GM23248 (cell line): ENCODE measurements at places on chromosomes 11 and 22. TPM values are rescaled to one million over a fixed set of nuclear protein-coding genes. Genes with fewer than 3 reads are reported as not detected.

The FBLN1 gene
- total RNA-seq: 107 and 137 TPM in 2 replicates

- no peaks in the 10 kb centered on the region for H3K4me1 ChIP-seq
- DNase-seq: no peak
Measured at GRCh38 chr22:35335936-35336781, 36.5 kb downstream of the TOM1 start.

DNA sequence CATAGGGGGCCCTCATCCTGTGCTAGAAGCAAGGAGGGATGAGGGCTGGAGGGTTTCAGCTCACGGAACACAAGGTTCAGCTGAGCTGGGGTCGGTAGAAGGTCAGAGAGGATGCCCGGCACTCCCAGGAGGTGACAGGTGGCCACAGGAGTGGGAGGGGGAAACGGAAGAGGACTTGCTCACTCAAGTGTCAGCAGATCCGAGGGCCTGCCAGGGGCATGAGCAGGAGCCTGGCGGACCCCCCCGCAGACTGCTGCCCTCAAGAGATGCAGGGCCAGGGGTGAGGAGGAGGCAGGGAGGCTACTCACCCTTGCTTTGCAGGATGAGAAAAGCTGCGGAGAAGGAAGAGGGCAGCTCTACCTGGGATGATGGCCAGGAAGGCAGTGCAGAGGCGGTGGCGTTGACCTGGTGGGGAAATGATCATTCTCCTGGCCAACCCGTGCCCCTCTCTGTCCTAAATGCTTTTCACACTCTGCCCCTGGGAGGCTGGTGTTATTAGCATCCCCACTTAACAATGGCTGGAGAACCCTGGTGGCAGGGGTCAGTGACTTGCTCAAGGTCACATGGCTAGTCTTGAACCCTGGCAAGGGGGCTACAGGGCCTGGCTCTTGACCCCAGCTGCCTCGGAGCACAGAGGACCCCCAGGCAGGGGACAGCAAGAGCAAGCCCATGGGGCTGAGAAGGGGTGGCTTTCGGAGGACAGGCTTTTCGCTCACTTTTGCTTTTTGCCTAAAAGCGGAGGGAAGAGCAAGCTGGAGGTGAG, 30.1 kb upstream of the CSNK1E start:
- no peak overlapping the region for H3K27ac ChIP-seq
- no peak for DNase-seq
- H3K27me3 ChIP-seq: no peaks in the 10 kb centered on the region

- peak; percentile 93 for DNase-seq
- peak overlapping the region; percentile 97 for H3K27ac ChIP-seq
- H3K36me3 ChIP-seq: peaks cover 19% of the 10 kb centered on the region
- H3K27me3 ChIP-seq: no peaks in the 10 kb centered on the region
- peak overlapping the region; percentile 44 for H3K4me3 ChIP-seq
Measured at GRCh38 chr22:30420347-30421125, 5.0 kb upstream of the MTFP1 start.

DNA sequence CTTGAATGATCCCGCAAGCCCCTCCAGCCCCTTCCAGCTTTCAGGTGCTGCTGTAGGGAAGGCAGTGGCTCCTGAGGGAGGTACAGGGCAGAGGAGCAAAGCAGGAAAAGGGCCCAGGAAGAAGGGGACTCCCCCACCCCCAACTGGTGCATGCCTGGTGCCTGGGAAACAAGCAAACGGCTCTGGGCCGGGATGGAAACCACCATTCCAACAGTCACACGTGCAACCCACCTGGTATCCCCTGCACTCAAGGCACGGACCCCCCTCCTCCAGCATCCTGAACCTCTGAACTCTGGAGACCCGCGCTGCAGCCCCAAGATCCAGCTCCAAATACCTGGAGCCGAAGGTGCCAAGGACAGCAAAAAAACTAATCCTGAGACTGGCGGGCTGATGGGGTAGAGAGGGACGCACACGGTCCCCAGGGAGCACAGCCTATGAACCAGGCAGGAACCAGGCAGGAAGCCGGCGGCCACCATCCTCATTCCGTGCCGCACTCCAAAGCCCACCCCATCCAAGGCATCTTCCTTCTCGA, 537 bp downstream of the SCN4B start:
- H3K27me3 ChIP-seq: peaks cover 76% of the 10 kb centered on the region
- no peak overlapping the region for H3K27ac ChIP-seq
- DNase-seq: no peak
- H3K4me1 ChIP-seq: no peaks in the 10 kb centered on the region

DNA sequence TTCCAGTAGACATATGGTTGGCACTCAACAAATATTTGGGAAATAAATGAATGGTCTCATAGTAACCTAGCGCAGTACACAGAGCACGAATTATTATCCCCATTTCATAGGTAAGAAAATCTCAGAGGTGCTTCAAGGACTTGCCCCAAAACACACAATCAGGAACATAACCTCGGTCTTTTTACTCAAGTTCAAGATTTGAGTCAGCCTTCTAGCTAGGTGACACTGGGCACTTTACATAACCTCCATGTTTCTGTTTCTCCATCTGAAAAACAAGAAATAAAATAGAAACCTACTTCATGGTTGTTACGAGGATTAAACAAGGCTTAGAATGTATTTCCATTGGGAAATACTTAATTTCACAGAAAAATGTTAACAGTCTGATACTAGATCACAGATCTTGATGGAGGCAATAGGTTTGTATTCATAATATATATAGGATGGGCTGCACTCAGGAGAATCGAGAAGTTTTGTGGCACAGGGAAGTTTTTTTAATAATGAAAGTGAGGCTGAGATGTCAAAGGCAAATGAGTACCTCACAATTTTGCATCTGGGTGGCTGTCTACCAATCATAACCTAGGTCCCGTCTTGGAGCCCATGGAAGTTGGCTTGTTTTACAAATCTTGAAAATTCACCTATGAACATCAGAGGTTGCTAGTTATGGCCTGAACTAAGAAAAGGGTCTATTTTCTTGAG, 147.4 kb upstream of the ZC3H12C start:
- DNase-seq: no peak
- peaks cover 5% of the 10 kb centered on the region for H3K4me1 ChIP-seq

DNA sequence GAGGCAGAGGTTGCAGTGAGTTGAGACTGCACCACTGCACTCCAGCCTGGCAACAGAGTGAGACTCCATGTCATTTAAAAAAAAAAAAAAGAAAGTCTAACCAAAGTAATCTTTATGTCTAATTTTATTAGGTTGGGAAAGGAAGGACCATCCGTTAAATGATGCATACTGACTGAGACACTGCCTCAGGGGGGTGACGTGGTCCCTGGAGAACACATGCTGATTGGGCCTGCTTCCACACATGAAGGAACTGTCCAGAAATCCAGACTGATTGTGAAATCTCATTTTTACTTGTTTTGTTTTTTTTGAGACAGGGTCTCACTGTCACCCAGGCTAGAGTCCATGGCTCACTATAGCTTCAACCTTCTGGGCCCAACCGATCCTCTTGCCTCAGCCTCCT, 5.5 kb downstream of the SF3A1 start:
- H3K27me3 ChIP-seq: no peaks in the 10 kb centered on the region
- no peak overlapping the region for H3K27ac ChIP-seq
- H3K4me1 ChIP-seq: peaks cover 17% of the 10 kb centered on the region; the same call in 1 of the 2 replicates
- no peak for DNase-seq

GRCh38 chr11:119712459-119713358, 16.3 kb downstream of the NECTIN1 start:
- H3K4me1 ChIP-seq: no peaks in the 10 kb centered on the region
- H3K36me3 ChIP-seq: no peaks in the 10 kb centered on the region
- no peak overlapping the region for H3K27ac ChIP-seq
- H3K27me3 ChIP-seq: no peaks in the 10 kb centered on the region
- H3K4me3 ChIP-seq: no peak overlapping the region
- DNase-seq: no peak

DNA sequence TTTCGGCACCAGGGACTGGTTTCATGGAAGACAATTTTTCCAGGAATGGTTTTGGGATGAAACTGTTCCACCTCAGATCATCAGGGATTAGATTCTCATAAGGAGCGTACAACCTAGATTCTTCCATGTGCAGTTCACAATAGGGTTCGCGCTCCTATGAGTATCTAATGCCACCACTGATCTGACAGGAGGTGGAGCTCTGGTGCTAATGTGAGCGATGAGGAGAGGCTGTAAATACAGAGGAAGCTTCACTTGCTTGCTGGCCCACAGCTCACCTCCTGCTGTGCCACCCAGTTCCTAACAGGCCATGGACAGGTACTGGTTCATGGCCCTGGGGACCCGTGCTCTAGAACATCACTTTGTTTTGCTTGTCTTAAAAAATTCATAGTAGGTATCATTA, 41.8 kb upstream of the AMPD3 start:
- no peak for DNase-seq
- H3K4me3 ChIP-seq: no peak overlapping the region
- no peak overlapping the region for H3K27ac ChIP-seq
- peaks cover 11% of the 10 kb centered on the region for H3K4me1 ChIP-seq

The KBTBD4 gene
- total RNA-seq: 26.6 and 35.5 TPM in 2 replicates

GRCh38 chr11:120651396-120651795, 139.8 kb downstream of the GRIK4 start:
- no peak for DNase-seq
- H3K27ac ChIP-seq: no peak overlapping the region
- H3K4me3 ChIP-seq: no peak overlapping the region
- no peaks in the 10 kb centered on the region for H3K36me3 ChIP-seq
- peaks cover 20% of the 10 kb centered on the region for H3K27me3 ChIP-seq

The TRIM66 gene
- 1.4 and 1.5 TPM in 2 replicates for total RNA-seq

The OR51V1 gene
- not detected in 2 replicates for total RNA-seq

DNA sequence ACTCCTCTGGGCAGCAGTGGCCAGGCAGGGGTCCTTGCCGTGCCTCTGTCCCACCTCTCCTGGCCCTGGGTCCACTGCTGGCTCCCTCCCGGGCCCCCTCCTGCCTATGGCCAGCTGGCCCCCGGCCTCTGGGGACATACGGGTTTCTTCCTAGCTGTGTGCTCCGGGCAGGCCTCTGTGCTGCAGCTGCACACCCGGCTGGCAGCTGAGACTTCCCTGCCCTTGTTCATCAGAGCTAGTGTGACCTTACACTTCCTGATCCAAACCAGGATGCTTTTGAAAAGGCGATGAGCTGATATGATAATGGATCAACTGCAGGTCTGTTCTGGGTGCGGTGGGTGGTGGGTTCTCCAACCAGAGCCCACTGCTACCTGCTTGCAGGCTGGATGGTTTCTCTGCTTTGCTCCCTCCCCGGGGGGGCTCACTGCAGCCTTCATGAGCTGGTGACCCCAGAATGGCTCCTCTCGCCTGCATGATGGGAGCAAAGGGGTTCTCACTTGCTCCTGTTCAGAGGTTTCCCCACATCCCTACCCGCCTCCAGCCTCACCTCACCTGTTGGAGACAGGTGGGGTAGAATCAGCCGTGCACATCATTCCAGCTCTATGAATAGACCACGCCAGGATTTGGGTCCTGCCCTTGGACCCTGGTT, 13.3 kb downstream of the B3GAT1 start:
- no peaks in the 10 kb centered on the region for H3K27me3 ChIP-seq
- H3K4me1 ChIP-seq: no peaks in the 10 kb centered on the region
- no peak overlapping the region for H3K27ac ChIP-seq
- no peak overlapping the region for H3K4me3 ChIP-seq
- no peaks in the 10 kb centered on the region for H3K36me3 ChIP-seq
- DNase-seq: no peak

- H3K4me1 ChIP-seq: no peaks in the 10 kb centered on the region
- no peak for DNase-seq
- no peak overlapping the region for H3K27ac ChIP-seq
- peaks cover 26% of the 10 kb centered on the region for H3K27me3 ChIP-seq
Measured at GRCh38 chr11:69874984-69875624, 55.9 kb upstream of the FGF3 start.

- no peak overlapping the region for H3K4me3 ChIP-seq
- H3K36me3 ChIP-seq: peaks cover 15% of the 10 kb centered on the region; the same call in 1 of the 2 replicates
- peaks cover 37% of the 10 kb centered on the region for H3K4me1 ChIP-seq
- no peaks in the 10 kb centered on the region for H3K27me3 ChIP-seq
Measured at GRCh38 chr11:65293909-65294381, 20.7 kb upstream of the CDC42EP2 start.

The GALNT18 gene
- 5.6 and 7.1 TPM in 2 replicates for total RNA-seq

- no peak overlapping the region for H3K27ac ChIP-seq
- H3K4me1 ChIP-seq: peaks cover 10% of the 10 kb centered on the region
- no peaks in the 10 kb centered on the region for H3K27me3 ChIP-seq
Measured at GRCh38 chr11:125618383-125618782, 6.6 kb upstream of the CHEK1 start.
